Activated CD4-positive, CD25-positive, alpha-beta regulatory T cell (primary cell): ENCODE measurements at places on chromosomes 11 and 22.

DNA sequence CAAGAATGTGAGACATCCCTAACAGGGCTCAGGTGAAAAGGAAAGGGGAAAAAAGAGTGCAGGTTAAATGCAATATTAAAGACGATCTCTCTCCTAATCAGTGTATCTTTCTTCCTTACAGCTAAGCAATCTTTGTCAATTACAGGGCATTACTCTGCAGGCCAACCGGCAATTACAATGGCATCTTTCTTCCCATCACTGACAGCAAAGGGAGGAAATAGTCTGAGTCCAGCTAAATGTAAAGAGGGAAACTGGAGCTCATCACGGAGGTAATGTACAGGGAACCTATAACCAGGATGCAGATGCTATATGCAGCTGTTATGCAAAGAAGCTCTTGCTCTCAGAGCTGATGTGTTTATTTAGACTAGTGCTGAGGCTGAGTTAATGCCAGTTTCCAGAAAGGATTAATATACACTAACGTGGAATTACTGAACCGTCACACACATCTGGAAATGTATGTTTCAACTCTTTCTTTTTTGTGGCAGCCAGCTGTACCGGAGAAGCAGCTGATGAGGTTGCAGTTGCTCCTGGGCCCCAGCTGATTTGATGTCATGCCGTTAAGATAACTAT lies 121.6 kb downstream of the KIRREL3 start:
- DNase-seq: no peak

- DNase-seq: no peak
Observed at GRCh38 chr11:91433284-91434010, 791.2 kb upstream of the FAT3 start.

DNA sequence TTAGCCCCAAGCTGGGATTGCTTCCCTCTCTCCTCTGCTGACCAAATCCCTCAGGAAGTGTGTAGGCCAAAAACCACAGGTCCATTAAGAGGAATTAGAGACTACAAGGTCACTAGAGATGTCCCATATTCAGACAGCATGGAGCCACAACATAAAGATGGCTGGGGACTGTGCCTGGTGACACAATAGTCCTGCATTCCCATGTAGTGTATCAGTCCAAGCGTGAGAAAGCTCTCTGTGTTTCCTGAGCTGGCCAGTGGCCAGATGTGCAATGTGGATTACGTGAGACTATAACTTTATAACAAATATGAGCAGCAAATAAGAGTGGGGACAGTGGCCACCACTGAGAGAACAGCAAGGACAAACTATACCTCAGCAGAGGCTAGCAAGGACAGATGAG lies 7.6 kb upstream of the MS4A10 start:
- DNase-seq: no peak

DNA sequence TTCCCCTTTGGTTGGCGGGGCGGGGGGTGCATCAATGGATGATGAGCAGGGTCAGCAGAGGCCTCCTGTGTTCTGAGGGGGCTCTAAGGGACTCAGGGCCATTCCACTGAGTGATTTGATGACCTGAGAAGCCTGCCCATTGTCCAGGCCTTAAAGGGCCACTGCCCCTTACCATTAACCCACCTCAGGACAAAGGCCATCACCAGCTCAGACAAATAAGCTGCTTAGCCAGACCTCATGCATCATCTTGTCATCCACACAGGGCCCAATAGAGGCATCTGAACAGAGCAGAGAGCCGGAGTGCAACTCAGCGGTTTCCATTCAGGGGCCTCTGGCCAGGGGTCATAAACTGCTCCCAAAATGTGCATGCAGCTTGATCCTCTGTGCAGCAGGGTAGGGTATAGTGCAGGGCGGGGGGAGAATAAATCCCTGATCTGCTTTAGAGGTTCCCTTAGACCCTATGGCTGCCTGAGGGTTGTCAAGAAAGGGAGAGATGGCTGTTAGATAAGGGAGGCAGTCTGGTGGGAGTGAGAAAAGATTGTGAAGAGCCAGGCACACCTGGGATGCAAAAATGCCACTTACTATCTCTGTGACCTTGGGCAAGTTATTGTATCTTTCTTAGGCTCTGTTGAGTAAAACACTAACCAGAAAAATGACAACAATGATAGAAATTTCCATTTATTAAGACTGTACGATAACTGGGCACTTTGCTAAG lies 375.5 kb upstream of the NARS2 start:
- no peak for DNase-seq

DNA sequence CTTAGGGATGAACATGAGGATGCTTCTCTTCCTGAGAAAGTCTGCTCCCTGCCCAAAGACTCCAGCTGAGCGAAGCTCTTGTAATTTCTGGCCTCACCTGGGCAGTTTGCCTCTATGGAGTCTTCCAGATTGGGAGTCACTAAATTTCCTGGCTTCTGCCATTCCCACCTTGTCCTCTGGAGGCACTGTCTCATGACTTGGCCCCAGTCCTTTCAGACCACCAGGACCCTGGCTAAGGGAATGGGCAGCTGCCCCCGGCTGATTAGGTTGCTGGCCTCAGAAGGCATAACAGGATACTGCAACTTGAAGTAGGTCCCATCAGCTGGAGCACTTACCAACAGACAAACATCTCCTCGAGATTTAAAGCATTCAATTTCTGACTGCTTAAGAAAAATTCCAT lies 128.1 kb upstream of the SPON1 start:
- no peak for DNase-seq

DNA sequence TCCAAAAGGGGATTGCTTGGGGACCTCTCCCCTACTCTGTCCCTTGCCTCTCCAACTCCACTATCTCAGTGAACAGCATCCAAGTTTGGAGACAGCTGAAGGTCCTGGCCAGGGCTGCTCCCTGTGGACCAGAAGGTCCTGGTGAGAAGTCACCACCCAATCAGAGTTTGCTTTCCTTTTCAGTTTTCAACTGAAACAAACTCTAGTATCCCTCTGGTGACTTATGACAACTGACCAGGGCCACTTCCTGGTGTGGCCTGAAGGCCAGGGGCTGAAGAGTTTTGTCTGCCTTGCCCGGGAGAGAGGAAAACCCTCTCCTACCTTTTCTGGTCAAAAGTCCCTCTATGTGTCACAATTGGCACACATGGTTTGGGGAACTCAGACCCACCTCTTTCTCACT lies 5.1 kb downstream of the JAML start:
- no peak for DNase-seq

- DNase-seq: no peak
Observed at GRCh38 chr22:39350757-39351688, 1.2 kb downstream of the SYNGR1 start.

- DNase-seq: no peak
Observed at GRCh38 chr11:115180272-115180671, 323.9 kb downstream of the CADM1 start.

DNA sequence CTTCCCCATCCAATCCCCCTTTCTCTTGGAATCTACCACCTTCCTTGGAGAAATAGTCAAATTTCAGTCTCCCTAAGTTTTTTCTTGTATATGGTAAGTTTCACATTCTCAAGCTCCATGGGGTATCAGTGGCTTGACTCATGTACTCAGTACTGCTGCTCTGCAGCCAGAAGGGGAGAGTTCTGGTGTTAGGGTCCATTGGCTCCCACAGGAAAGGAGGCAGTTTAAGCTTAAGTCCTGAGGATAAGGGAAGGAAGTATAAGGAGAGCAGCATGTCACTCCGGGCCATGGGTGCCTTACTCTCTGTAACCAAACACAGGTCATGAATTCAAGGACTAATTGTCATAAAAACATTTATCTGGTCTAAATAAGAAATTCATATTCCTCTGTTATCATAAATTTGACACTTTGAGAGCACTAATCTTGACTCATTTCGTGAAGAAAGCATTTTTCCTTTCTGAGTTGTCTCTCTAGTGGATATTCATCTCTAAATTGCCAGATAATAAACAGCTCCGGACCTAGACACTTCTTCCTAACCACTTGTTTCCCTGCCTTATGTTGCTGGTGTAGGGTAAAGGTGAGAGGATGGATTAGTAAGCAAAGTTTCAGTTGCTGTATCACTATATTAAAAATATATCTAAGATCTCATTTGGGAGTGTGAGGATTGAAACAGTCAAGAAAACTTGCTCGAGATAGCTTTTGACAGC lies 20.1 kb upstream of the SORL1 start:
- DNase-seq: no peak
